GM19239 (cell line): ENCODE measurements at places on chromosomes 13 and 19.

- no peak for DNase-seq
Measured at GRCh38 chr13:64819081-64819480, 2411.1 kb downstream of the PCDH9 start.

DNA sequence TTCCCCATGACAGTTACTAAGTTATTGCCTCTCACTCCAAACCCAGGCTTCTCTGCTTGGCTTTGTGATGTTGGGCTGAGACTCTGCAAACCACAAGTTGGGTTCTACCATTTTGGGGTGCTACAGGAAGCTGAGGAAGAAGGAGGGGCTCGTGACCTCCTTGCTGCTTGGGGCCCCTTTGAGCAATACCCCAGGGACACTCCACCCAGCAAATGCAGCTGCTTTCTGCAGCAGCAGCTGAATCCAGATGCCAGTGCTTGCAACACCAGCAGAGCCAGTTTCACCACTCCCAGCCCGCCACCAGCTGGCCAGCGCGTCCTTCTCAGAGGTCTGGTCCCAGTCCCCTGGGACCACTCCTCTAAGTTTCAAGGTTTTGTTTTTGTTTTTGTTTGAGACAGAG lies 22.0 kb upstream of the UBAC2 start:
- DNase-seq: no peak

DNA sequence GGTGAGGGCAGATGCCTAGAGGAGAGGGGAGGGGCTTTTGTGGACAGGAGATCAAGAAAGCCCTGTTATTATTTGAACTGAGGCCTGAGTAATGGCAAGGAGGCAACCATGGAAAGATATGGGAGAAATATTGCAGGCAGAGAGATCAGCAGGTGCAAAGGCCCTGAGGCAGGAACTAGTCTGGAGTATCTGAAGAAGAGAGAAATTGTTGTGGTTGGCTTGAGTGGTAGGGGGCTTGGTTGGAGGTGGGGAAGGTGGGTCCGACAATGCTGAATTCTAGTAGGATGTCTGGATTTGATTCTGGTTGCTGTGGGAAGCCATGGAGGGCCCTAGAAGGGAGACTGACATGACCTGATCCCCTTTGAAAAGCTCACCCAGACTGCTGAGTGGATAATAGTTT lies 2.4 kb upstream of the URI1 start:
- DNase-seq: no peak

GRCh38 chr13:21014502-21015170 lies 46.8 kb downstream of the LATS2 start:
- no peak for DNase-seq

DNA sequence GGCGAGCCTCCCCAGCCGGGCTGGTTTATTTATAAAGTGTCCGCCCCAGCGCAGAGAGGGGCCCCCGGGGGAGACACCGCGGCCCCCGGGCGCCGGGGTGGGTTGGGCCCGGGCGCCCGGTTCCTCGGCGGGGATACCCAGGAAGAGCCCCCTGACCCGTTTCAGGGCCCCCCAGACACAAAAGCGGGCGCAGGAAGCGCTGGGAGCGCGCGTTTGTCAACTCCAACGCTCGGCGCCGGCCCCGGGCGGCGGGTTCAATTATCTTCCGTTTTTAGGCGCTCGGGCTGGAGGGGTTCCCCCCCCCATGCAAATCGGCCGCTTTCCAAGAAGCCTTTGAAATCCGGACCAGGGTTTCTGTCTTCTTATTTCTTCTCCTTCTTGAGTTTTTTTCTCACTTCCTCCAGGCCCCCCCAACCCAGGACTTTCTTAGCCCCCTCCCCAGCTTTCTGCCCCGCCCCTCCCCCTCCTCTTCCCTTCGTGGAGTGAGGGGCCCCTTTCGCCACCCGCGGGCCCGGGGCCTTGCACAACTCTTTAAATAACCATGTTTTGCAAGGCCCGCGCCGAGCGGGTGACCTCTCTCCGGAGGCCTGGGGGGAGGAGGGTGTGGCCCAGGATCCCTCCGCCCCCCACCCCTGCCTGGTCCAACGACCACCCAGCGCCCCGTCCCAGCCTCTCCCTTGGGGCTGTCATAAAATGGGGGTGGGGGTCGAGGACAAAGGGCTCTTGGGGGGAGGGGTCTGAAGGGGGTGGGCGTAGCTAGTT lies 935 bp downstream of the ARID3A start:
- no peak for DNase-seq

GRCh38 chr13:82747291-82747690 lies 1135.0 kb downstream of the SLITRK1 start:
- no peak for DNase-seq

DNA sequence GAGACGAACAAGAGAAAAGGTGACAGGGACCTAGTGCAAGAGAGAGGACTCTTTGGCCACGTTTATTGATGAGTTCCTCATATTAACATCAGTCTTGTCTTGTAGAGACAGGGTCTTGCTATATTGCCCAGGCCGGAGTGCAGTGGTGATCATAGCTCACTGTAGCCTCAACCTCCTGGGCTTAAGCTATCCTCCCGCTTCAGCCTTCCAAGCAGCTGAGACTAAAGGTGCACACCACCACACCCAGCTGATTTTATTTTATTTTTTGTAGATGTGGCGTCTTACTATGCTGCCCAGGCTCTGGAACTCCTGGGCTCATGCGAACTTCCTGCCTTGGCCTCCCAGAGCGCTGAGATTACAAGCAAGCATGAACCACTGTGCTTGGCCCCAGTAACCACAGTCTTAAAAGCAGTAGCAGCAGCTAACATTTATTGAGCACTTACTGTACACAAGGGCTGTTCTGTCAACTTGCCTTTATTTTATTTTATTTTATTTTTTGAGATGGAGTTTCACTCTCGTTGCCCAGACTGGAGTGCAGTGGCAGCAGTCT lies 1.1 kb upstream of the SH2D3A start:
- DNase-seq: no peak

DNA sequence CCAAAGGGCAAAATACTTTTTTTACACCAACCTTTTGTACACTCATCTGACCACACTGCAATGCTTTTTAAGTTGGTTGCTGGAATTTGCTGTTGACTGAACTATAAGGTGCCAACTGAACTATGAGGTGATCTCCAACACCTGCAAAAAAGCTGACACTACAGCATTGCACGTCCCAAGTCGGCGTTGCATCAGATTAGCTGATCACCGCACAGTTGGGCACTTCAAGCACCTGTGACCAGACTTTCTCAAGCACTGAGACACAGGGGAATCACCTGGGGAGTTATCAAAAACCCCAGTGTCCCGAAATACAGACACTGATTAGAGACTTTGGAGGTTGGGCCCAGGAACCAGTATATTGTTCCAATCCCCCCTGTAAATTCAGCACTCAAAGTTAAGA lies 1.1 kb downstream of the NLRP11 start:
- DNase-seq: no peak
